ENCODE measurements at places on chromosomes 6 and 20.

GRCh38 chr6:12062605-12063004 lies 50.5 kb downstream of the HIVEP1 start:
- no peak for DNase-seq

GRCh38 chr6:143295932-143296331 lies 154.6 kb downstream of the ADAT2 start:
- no peak for DNase-seq

DNA sequence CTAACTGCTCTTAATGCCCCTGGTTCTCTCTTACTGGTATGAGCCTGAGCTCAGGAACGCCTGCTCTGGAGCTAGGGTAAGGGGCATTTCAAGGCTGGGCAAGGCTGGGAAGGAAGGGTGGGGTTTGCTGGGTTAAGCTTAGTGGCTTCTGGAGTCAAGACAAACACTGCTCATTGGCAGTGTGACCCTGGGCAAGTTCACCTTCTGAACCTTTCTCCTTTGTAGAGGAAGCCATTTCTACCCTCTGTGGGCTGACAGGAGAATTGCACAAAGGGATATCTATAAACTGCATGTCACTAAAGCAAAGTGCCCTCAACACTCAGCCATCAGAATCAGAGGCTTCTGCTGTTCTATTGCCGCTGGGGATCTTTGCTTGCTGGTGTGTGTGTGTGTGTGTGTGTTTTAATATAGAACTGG lies 20.3 kb upstream of the LRRN4 start:
- no peak for DNase-seq

DNA sequence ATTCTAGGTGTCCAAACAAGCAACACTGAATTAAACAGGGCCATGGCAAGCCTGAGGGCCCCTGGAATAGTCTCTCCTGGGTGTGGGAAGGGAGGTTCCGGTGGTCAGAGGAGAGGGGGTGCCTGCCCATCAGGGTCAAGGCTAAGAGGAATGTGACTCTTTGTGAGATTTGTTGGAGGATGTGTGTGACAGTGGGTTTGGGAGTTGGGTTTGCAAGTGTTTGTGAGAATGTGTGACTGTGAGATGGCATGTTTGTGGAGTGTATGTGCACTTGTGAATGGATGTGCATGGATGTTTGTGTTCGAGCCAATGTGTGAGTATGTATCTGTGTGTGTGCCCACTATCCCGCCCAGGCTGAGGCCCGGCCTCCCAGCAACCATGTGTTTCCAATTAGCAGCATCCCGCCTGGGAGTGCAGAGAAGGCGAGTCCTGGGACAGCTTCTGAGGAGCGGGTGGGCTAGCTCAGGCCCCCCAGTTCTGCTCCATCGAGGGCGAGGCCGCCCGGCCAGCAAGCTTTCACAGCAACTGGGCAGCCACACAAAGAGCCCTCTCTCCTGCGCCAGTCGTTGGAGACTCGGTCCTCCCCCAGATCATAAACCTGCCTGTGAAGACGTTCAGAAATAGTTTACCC lies 12.6 kb downstream of the FOXC1 start:
- no peak for DNase-seq

GRCh38 chr6:23106951-23107350 lies 537.6 kb downstream of the HDGFL1 start:
- DNase-seq: no peak

Data from left forelimb (tissue), 1 donor.